Uterus (tissue), 4 donors: ENCODE measurements at places on chromosomes 4 and X. TPM values are rescaled to one million over a fixed set of nuclear protein-coding genes. Genes with fewer than 3 reads are reported as not detected.

Gene NDUFC1
- total RNA-seq, result 9.4 TPM

Gene FAM47E
- not detected for total RNA-seq

- no peaks in the 10 kb centered on the region for H3K27me3 ChIP-seq
- no peaks in the 10 kb centered on the region for H3K4me1 ChIP-seq
- DNase-seq, result no peak
Measured at GRCh38 chrX:13721819-13722519, 12.5 kb downstream of the TRAPPC2 start.

GRCh38 chrX:69424161-69424560, 80.0 kb upstream of the NALF2 start:
- H3K27me3 ChIP-seq, result no peaks in the 10 kb centered on the region
- H3K36me3 ChIP-seq, result no peaks in the 10 kb centered on the region
- DNase-seq, result no peak

DNA sequence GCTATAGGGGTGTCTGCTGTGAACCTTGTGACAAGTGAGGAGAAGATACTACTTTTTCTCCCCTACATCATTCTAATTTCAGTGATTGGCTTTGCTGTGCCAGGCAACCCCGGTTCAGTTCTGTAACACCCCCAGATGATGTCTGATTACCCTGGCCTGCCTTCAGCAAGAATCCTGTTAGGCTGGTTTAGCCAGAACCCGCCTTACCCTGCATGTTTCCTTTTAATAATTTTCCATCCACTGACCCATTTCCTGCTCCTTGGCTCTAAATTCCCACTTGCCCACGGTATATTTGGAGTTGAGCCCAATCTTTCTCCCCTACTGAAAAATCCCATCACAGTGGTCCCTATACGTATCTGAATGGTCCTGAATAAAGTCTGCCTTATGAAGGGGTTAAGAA, 46.5 kb upstream of the HPSE start:
- H3K4me1 ChIP-seq, result no peaks in the 10 kb centered on the region
- no peak overlapping the region for H3K27ac ChIP-seq
- H3K27me3 ChIP-seq, result no peaks in the 10 kb centered on the region
- no peaks in the 10 kb centered on the region for H3K36me3 ChIP-seq
- DNase-seq, result no peak

Gene BRS3
- total RNA-seq, result 1.0 TPM

DNA sequence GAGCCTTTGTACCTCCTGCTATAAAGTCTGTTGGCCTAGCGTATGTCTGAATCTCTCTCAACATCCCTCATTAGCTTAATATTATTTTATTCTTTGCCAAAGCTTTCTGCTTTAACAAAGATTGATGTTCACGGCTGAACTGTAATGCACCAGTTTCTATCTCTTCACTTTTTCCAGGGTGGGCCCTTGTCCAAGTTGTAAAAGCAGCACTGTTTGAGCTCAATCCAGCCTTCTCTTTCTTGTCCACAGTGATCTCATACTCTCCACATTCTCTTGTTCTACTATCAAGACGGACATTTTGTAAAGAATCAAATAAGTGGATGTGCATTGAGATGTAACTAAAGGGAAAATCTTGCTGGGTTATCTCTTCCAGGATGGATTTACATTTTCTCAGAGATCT, 34.4 kb upstream of the RTL3 start:
- no peaks in the 10 kb centered on the region for H3K27me3 ChIP-seq
- DNase-seq, result peak; percentile 27
- no peaks in the 10 kb centered on the region for H3K4me1 ChIP-seq
- peak overlapping the region; percentile 34 for H3K27ac ChIP-seq
- no peaks in the 10 kb centered on the region for H3K36me3 ChIP-seq

Gene GPRIN3
- 2.9 TPM for total RNA-seq

- no peak overlapping the region for H3K4me3 ChIP-seq
- no peak overlapping the region for H3K27ac ChIP-seq
- H3K36me3 ChIP-seq, result no peaks in the 10 kb centered on the region
- no peak for DNase-seq
- no peaks in the 10 kb centered on the region for H3K27me3 ChIP-seq
Measured at GRCh38 chr4:55612341-55612740, 20.3 kb upstream of the PDCL2 start.

- no peak overlapping the region for H3K27ac ChIP-seq
- no peaks in the 10 kb centered on the region for H3K36me3 ChIP-seq
- DNase-seq, result no peak
- H3K4me3 ChIP-seq, result no peak overlapping the region
- no peaks in the 10 kb centered on the region for H3K4me1 ChIP-seq
Measured at GRCh38 chrX:78123190-78123589, 16.3 kb downstream of the TAF9B start.

GRCh38 chrX:113558576-113558975, 717.9 kb upstream of the AMOT start:
- H3K4me1 ChIP-seq, result no peaks in the 10 kb centered on the region
- H3K27ac ChIP-seq, result no peak overlapping the region
- no peak overlapping the region for H3K4me3 ChIP-seq
- H3K36me3 ChIP-seq, result no peaks in the 10 kb centered on the region

Gene AMBN
- total RNA-seq, result not detected

DNA sequence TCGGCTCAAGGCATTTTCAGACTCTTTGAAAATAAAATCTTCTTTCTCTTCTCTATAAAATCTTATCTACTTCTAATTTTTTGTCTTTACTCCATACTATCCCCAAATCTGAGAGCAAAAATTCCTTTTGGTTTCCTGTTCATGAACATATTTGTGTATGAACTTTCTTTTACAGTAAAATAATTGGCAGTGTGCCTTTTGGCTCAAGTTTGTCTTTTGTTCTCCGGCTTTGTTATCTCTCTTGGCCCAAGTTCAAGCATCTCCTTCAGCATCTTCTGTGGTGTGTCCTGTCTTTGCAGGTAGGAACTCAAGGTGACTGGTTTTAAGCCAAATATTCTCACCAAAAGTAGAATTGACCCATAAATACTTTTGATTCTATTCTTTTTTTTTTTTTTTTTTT, 276.6 kb upstream of the FAT1 start:
- no peaks in the 10 kb centered on the region for H3K4me1 ChIP-seq
- H3K27me3 ChIP-seq, result no peaks in the 10 kb centered on the region
- no peak overlapping the region for H3K4me3 ChIP-seq
- no peak for DNase-seq
- no peak overlapping the region for H3K27ac ChIP-seq

Gene ZXDB
- 3.8 TPM for total RNA-seq

Gene GPAT3
- total RNA-seq, result 8.1 TPM

GRCh38 chrX:46913667-46914066, 1.4 kb downstream of the JADE3 start:
- DNase-seq, result peak; percentile 34
- H3K27me3 ChIP-seq, result no peaks in the 10 kb centered on the region
- H3K27ac ChIP-seq, result peak overlapping the region; percentile 66
- H3K4me1 ChIP-seq, result no peaks in the 10 kb centered on the region
- peak overlapping the region; percentile 63 for H3K4me3 ChIP-seq
- H3K36me3 ChIP-seq, result no peaks in the 10 kb centered on the region

Gene MTMR8
- total RNA-seq, result not detected

- H3K4me3 ChIP-seq, result no peak overlapping the region
- H3K27me3 ChIP-seq, result no peaks in the 10 kb centered on the region
- H3K4me1 ChIP-seq, result no peaks in the 10 kb centered on the region
- H3K27ac ChIP-seq, result no peak overlapping the region
- no peaks in the 10 kb centered on the region for H3K36me3 ChIP-seq
Measured at GRCh38 chr4:90888571-90888970, 761.4 kb downstream of the CCSER1 start.

Gene TKTL2
- not detected for total RNA-seq

DNA sequence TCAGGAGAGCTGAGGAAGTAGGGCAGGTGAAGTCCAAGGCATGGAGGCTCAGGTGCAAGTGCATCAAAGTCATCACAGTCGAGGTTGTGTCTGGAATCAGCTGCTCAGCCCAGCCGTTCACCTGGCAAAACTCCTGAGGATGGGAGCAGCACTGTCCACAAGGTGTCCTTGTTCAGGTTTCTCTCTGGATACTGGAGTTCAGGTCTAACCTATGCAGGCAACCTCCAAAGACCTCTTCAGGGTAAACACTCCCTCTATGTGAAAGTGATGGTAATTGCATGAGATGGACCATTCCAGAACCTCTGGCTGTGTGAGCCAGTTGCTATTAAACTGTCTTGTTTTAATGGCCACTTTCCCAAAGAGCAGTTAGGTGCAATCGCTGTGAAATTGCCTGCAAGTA, 120.2 kb upstream of the PSAPL1 start:
- no peaks in the 10 kb centered on the region for H3K27me3 ChIP-seq
- H3K27ac ChIP-seq, result no peak overlapping the region
- H3K4me1 ChIP-seq, result no peaks in the 10 kb centered on the region
- H3K36me3 ChIP-seq, result no peaks in the 10 kb centered on the region

GRCh38 chr4:113347245-113347644, 297.8 kb downstream of the ANK2 start:
- H3K36me3 ChIP-seq, result no peaks in the 10 kb centered on the region
- H3K27ac ChIP-seq, result no peak overlapping the region
- H3K4me3 ChIP-seq, result no peak overlapping the region
- DNase-seq, result no peak
- H3K4me1 ChIP-seq, result no peaks in the 10 kb centered on the region
- no peaks in the 10 kb centered on the region for H3K27me3 ChIP-seq

GRCh38 chrX:103063918-103064434, at the start of gene BEX1:
TSS of gene BEX1 (minus strand) at chrX:103064171. CDS start at chrX:103063274, 897 bp downstream.
- peak within 1 kb of the TSS; percentile 37 for H3K4me3 ChIP-seq
- H3K36me3 ChIP-seq, result no peaks in the 10 kb centered on the region
- no peaks in the 10 kb centered on the region for H3K4me1 ChIP-seq
- peak; percentile 46 for DNase-seq

DNA sequence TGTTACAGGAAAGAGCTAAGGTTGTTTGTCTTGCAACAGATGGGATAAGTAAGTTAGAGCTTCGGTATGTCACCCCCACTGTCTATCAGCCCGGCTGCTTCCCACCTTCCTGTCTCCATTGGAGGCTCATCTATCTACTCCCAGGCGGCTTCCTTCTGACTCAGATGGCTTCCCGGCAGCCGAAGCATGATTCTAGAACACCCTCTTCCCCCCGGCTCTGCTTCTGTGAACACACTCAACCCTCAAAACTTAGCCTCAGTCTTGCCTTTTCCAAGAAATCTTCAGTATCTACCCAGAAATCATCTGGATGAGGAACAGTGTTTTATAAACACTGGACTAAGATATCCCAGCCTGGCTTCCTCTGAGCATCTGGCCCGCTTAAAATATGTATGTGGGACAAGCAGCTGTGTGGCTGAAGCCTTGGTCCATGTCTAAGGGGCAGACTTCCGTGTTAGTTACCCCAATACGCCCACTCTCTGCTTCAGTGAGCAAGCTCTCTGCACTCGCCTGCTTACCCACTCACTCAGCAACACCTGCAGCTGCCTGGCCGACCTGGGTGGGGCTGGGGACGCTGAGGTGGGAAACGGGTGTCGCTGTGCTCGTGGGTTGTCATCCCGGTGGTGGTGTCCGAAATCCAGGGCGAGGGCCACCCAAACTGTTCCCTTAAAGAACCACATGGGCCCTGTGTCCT, 12.0 kb upstream of the SLC2A9 start:
- H3K27ac ChIP-seq, result no peak overlapping the region
- no peak for DNase-seq
- H3K27me3 ChIP-seq, result no peaks in the 10 kb centered on the region

Gene BMP3
- total RNA-seq, result not detected

DNA sequence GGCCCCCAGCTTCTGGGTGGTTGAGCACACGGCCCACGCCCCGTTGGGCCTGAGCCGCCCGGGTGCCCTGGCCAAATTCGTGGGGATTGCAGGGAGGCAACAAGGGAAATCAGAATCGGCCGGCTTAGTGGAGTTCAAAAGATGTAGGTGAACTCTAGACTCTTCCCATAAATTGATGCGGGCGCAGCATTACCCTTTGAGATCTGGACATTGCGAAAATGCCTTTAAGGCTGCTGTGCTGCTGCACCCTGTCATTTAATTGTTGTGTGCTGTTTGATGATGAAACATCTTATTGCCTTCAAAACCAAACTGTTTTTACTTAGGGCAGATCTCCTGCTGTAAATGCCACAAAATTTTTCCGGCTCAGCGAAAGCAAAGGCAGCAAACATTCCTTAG, 409 bp upstream of the MPP1 start:
- H3K27me3 ChIP-seq, result no peaks in the 10 kb centered on the region
- H3K36me3 ChIP-seq, result no peaks in the 10 kb centered on the region
- H3K27ac ChIP-seq, result peak overlapping the region; percentile 61
- H3K4me1 ChIP-seq, result no peaks in the 10 kb centered on the region
- no peak for DNase-seq

Gene SPANXN3
- not detected for total RNA-seq

GRCh38 chr4:152877868-152878267, 58.3 kb upstream of the FHDC1 start:
- no peak for DNase-seq
- H3K4me3 ChIP-seq, result no peak overlapping the region
- H3K4me1 ChIP-seq, result no peaks in the 10 kb centered on the region
